Dermis microvascular lymphatic vessel endothelial cell (primary cell): ENCODE measurements at places on chromosomes 11 and 22. TPM values are rescaled to one million over a fixed set of nuclear protein-coding genes. Genes with fewer than 3 reads are reported as not detected.

The UPB1 gene
- under 0.01 TPM in 1 of 2 replicates, not detected in the other for total RNA-seq

- peak; percentile 41 for DNase-seq
Measured at GRCh38 chr11:74634537-74634936, 42.2 kb downstream of the POLD3 start.

DNA sequence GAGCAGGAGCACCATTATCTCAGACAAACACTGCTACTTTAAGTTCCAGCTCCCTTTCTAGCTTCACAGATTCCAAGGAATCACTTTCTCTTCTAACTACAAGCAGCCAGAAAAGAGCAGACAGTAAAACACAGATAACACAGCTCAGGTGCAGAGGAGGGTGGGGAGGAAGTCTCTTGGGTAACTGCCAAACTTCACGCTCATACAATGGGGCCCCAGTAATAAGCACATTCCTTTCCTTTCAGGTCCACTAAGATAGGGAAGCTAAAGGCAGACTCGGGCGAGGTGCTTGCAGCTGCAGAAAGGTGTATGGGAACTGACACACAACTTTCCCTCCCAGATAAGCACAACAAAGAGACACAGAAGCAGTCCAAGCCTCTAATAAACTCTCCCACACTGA, 69.2 kb upstream of the OR9G4 start:
- no peak for DNase-seq

DNA sequence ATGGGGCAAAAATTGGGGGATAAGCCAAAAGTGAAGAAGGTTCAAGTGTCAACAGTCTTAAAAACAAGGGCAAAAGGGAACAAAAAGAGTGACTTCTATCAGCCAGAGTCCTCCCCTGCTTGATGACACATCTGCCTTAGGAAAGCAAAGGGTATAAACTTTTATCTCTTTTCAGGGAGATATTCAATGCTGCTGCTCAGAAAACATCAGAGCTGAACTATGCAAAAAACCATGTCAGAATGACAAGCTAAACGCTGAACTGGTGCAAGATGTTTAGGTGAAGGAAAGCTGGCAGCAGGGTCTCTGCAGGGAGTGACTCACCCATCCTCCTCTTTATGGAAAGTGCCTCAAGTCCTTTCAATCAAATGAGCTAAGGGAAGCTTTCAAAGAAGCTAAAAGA, 24.7 kb downstream of the ALG9 start:
- DNase-seq = no peak

- DNase-seq = no peak
Measured at GRCh38 chr11:110078923-110079544, 14.2 kb upstream of the ZC3H12C start.

- DNase-seq = no peak
Measured at GRCh38 chr11:71456831-71457230, 3.8 kb downstream of the NADSYN1 start.

- DNase-seq = no peak
Measured at GRCh38 chr11:69655479-69656428, 14.8 kb downstream of the CCND1 start.

DNA sequence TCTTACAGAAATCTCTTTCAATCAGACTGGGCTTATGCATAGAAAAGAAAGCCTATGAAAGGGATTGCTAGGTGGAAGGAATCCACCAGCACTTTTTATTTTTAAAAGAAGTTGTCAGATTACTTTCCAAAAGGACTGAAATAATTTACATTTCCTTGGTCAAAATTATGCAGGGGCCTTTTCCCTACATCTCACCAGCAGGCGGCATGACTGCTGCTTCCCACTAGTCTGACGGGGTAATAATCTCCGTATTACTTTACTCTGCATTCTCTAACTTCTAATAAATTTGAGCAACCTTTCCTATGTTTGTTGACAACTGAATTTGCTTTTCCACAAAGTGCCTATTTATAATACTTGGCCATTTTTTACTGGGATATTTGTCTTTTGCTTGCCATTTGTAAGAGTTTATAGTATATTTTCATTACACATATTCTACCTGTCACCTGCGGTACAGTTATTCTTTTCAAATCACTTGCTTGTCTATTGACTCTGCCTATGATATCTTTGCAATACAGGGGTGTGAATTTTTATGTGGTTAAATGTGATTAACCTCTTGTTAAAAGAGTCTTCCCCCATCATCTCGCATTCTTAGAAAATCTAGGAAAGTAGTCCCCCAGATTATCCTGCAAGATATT, 51.9 kb upstream of the USP47 start:
- peak; percentile 26 for DNase-seq

The P2RY2 gene
- total RNA-seq = 0.25 and 0.64 TPM in 2 replicates

DNA sequence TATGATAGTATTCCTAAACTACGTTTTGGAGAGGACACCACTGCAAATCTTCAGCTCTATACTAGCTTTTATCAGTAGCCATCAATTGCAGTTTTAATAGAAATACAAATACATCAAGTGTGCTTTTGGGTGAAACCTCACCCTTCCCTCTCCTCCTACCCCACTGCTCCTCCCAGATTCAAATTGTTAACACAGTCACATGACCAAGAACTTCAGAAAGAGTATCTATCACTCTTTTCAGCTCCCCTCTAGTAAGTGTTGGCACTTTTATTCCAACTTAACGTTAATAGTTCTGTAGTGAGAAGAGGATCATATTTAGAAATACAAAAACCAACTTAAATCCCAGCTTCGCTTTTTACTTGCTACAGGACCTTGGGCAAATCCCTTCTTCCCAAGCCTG, 17.0 kb downstream of the RRAS2 start:
- DNase-seq = no peak

The CDCA5 gene
- 3.9 and 7.6 TPM in 2 replicates for total RNA-seq

GRCh38 chr11:78181185-78181584, 7.2 kb downstream of the KCTD21 start:
- no peak for DNase-seq

DNA sequence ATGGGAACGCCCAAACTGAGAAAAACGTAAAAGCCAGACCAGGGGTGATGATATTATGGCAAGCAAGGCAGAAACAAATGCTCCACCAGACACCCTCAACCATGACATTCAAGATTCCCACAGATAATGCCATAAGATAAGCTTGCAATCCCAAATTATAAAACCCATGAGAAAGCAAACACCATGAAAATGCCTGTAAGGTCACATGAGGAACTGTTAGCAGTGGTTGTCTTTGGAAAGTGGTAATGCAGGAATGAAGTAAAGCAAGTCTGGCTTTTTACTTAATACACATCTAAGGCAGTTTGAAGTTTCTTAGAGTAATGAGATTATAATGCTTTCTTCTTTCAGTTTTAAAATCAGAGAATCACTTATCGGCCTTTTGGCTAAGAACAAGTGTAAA, 111.0 kb downstream of the MN1 start:
- DNase-seq = no peak

DNA sequence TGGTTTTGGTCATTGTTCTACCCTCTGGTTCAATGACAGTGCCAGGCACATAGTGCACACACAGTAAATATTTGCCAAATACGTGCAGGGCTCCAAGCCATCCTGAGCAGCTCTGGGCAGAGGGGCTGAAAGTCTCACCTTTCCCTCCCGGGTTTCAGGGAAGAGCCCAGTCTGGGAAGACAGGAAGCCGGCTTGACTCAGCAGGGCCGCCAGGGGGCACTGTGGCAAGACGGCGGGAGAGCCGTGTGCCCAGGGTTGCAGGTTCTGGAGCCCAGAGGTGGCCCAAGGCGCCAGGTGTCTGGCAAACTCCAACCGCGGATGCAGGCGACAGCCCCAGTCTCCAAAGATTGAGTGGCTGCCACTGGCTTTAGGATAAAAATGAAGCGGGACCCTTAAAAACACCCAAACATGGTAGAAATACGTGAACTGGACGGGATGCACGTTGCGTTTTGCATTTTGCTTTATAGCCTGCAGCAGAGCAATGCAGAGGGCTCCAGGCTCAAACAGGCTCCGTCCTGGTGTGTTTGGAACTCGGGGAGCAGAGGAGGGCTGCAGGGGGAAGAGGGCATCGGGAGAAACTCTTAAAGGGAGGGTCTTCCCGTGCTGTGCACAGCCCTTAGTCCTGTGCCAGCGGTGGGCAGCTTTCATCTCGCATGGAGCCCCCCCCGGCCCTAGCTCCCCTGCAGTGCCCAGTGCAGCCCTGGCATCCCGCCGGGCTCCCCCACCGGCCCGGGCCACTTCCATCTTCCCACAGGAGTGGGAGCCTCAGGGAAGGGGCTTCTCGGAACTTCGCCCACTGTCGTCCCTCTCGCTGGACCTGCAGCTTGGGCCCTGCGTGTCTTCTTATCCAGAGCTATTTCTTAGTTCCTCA, 10.7 kb downstream of the KRTAP5-5 start:
- DNase-seq = peak; percentile 24

The EHF gene
- not detected in 2 replicates for total RNA-seq

DNA sequence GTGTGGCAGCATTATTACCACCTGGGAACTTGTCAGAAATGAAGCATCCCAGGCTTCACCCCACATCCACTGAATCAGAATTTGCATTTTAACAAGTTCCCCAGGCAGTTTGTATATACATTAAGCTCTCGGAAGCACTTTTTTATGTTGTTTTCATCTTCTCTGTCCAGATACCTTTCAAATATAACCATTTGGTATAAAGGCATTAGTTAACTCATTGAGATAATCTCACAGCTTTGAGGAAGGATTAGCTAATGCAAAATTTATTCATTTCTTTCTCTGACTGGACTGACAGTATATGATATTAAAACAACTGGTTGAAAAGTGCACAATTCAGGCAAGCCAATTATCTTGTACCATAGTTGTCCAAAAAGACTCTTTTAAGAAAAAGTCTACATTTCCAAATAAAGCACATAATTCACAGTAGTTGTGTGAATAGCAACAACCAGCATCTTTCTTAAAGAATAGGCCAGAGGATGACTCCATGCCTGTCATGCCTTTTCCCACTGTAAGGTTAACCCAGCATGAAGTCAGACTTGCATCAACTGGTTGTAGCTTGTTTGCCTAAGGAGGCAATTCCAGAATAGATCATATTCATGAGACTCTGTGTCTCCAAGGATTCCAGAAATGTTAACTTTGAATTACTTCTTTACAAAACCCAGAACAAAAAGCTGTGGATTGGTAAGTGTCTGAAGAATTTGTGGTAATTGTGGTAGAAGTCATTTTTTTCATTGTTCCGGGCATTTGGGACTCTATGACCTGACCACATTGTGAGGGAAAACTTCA, 254.3 kb upstream of the SESN3 start:
- DNase-seq = no peak

DNA sequence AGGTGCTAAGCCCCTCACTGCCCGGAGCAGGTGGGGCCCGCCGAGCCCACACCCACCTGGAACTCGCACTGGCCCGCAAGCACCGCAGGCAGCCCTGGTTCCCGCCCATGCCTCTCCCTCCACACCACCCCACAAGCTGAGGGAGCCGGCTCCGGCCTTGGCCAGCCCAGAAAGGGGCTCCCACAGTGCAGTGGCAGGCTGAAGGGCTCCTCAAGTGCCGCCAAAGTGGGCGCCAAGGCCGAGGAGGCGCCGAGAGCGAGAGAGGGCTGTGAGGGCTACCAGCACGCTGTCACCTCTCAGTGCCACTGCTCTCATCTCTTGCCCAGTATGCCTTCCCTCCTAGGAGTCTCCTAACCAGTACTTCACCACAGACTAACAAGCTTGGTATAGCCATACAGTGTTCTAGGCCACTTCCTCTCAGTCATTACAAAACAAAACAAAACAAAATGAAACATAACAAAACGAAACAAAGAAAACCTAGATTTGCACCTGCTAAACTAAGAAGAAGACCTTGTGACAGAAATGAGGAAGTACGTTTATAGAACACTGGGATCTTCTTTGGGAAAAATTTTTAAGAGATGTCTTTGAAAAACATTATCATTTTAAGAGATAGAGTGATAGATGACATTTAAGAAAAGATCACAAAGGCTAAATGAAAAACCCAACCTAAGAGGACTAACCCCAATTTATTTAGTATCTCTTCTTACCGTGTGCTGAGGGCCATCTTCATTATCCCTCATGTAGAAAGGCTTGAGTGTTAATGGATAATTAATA, 47.7 kb upstream of the GAB2 start:
- no peak for DNase-seq

The MUC5AC gene
- total RNA-seq = not detected in 2 replicates

GRCh38 chr11:59878575-59878974, at the start of gene OOSP3:
Gene OOSP3 (plus strand): TSS chr11:59878782. CDS start chr11:59878809, 27 bp downstream.
- peak; percentile 7 for DNase-seq

The MYO18B gene
- total RNA-seq = under 0.01 TPM in 2 replicates

DNA sequence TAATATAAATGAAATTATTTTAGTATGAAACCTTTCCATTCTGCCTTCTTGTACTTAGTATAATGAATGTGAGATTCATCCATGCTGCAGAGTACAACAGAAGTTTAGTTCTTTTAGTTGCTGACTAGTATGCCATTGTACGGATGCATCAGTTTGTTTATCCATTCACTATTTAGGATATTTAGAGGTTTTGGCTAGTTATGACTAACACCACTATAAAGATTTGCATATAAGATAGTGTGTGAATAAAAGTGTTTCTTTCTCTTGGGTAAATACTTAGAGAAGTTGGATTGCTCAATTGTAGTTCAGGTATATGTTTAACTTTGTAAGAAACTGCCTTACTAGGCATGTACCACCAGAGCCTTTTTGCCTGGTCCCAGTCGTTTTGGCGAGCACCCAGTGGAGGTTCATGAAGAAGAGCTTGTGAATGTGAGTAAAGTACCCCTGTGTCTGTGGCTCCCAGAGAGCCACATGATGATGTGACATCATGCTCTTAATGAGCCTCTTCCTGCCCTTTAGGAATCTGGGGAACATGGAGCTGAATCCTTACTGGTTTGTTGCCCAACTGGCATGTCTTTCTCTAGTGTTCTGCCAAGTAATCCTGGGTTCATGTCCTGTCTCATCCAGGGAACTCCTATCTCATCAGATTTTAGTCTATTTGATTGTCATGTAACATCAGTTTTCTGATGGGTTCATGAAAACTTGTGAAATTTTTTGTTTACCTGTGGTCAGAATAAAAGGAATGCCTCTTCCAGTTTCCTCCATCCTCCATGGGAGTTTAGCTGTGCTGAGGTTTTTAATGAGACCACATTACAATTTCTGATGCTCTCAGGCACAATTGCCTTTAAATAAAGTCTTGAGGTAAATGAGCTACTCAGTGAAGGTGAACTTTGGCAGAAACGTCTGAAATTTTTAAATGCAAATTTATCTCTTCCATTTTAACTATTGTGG, 234.8 kb downstream of the CASP12 start:
- DNase-seq = no peak

The CACNA1I gene
- not detected in 2 replicates for total RNA-seq

GRCh38 chr11:10634407-10634806, 59.1 kb downstream of the IRAG1 start:
- no peak for DNase-seq

DNA sequence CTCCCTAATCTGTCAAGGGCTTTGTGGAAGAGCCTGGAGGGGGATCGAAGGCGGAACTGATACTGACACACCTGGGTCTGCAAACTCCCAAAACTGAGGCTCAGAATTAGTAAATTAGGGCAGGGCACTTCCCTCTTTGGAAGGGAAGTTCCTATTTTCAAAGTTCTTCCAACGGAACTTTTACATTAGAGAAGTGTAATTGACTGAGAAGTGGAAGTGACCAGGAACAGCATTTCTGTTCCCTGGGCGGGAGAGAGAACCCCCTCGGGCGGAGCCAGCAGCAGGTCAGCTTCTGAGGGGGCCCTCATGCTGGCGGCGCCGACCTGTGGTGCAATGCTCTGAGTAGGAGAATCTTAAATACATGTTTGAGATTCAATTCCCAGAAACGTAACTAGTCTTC, 1.1 kb upstream of the CBL start:
- DNase-seq = no peak

GRCh38 chr11:83336993-83337392, 50.8 kb upstream of the CCDC90B start:
- DNase-seq = no peak

GRCh38 chr22:22687638-22688500, 43.5 kb downstream of the GGTLC2 start:
- DNase-seq = peak; percentile 26

- DNase-seq = no peak
Measured at GRCh38 chr11:6931146-6931713, 5.0 kb downstream of the ZNF215 start.
